ENCODE measurements at places on chromosomes 5 and 9.

GRCh38 chr5:122129306-122129705, at the start of gene ZNF474:
ZNF474 (plus strand) TSS chr5:122129546; CDS start chr5:122151991, 22,445 bp downstream.
- no peaks in the 10 kb centered on the region for H3K36me3 ChIP-seq
- peak; percentile 28 for DNase-seq

GRCh38 chr5:150389531-150390266, 23.0 kb downstream of the CD74 start:
- no peak overlapping the region for H3K27ac ChIP-seq
- no peak overlapping the region for H3K4me3 ChIP-seq
- H3K36me3 ChIP-seq, result peaks cover 99% of the 10 kb centered on the region
- no peaks in the 10 kb centered on the region for H3K27me3 ChIP-seq
- DNase-seq, result peak; percentile 50

DNA sequence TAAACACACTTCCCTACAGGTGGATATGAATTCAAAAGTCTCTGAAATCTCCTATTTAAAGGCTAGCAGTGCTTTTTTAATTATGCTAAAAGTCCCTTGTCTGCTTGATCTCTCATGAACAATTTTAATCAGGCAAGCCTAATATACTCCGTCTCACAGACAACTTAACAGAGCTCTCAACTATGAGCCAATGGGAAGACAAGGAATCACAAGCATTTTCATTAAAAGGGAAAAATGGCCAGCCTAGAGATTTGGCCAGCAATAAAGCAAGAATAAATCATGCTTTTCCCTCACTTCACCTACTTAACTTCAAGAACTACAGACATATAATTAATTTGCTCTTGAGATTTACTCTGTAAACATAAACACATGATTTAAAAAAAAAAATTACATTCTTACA, 78.0 kb downstream of the RFX3 start:
- no peak overlapping the region for H3K4me3 ChIP-seq
- H3K36me3 ChIP-seq, result no peaks in the 10 kb centered on the region
- H3K27ac ChIP-seq, result no peak overlapping the region
- no peaks in the 10 kb centered on the region for H3K4me1 ChIP-seq
- no peak for DNase-seq
- H3K27me3 ChIP-seq, result no peaks in the 10 kb centered on the region

DNA sequence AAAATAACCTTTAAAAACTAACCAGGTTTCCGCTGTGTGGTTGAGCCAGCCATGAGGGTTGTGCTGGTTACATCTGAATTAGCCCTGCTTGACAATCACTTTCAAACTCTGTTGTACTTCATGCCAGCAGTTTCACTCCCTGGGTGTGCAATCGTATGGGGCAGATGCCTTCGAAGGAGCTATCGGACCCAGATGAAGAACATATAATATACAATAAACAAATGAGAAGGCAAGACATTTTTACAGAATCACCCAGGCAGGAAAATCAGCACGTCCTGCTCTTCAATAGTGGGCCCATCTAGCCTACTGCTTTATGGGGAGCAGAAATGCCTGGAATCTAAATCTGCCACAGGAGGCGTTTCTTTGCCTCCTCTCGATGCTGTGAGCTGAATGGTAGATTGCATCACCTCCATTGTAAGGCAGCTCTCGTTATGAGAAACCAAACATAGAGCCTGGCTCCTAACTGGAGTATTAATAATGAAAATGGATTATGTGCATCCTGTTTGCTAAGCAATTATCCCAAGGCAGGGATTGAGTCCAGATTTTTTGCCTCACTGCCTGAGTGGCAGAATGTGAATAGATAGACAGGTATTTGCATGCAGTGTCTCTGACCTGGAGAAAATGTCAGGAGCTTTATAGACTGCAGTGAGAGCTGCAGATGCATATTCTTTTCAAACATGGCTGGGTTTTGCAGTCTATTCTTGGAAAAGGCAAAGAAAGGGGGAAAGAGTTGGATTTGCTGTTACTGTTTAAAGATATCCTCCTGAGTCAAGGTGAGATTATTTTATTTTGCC, 143.3 kb upstream of the SMARCA2 start:
- H3K4me3 ChIP-seq, result no peak overlapping the region
- no peaks in the 10 kb centered on the region for H3K36me3 ChIP-seq
- H3K27me3 ChIP-seq, result no peaks in the 10 kb centered on the region
- no peaks in the 10 kb centered on the region for H3K4me1 ChIP-seq
- no peak for DNase-seq
- no peak overlapping the region for H3K27ac ChIP-seq

- no peaks in the 10 kb centered on the region for H3K36me3 ChIP-seq
- DNase-seq, result peak; percentile 55
- peaks cover 41% of the 10 kb centered on the region for H3K4me1 ChIP-seq
- H3K27ac ChIP-seq, result peak overlapping the region; percentile 64
- no peaks in the 10 kb centered on the region for H3K27me3 ChIP-seq
Measured at GRCh38 chr5:10311595-10312425, 4.1 kb upstream of the CMBL start.

GRCh38 chr9:32161209-32161608, 223.2 kb upstream of the ACO1 start:
- H3K4me1 ChIP-seq, result no peaks in the 10 kb centered on the region
- H3K27me3 ChIP-seq, result no peaks in the 10 kb centered on the region
- H3K36me3 ChIP-seq, result no peaks in the 10 kb centered on the region
- DNase-seq, result no peak
- no peak overlapping the region for H3K4me3 ChIP-seq

GRCh38 chr5:140828362-140828737, 590 bp downstream of the PCDHA6 start:
- no peak overlapping the region for H3K4me3 ChIP-seq
- H3K27ac ChIP-seq, result no peak overlapping the region
- H3K4me1 ChIP-seq, result no peaks in the 10 kb centered on the region
- no peaks in the 10 kb centered on the region for H3K36me3 ChIP-seq
- H3K27me3 ChIP-seq, result no peaks in the 10 kb centered on the region
- DNase-seq, result no peak

- H3K4me1 ChIP-seq, result no peaks in the 10 kb centered on the region
- no peaks in the 10 kb centered on the region for H3K36me3 ChIP-seq
- H3K4me3 ChIP-seq, result no peak overlapping the region
Measured at GRCh38 chr9:20988671-20989315, 42.6 kb downstream of the HACD4 start.

- H3K4me1 ChIP-seq, result no peaks in the 10 kb centered on the region
- H3K27ac ChIP-seq, result no peak overlapping the region
- no peak overlapping the region for H3K4me3 ChIP-seq
Measured at GRCh38 chr9:4098031-4098430, 201.8 kb downstream of the GLIS3 start.

- H3K4me3 ChIP-seq, result no peak overlapping the region
- H3K27me3 ChIP-seq, result peaks cover 19% of the 10 kb centered on the region
- H3K4me1 ChIP-seq, result peaks cover 60% of the 10 kb centered on the region
- no peaks in the 10 kb centered on the region for H3K36me3 ChIP-seq
- no peak for DNase-seq
Measured at GRCh38 chr9:136321561-136321960, 5.8 kb upstream of the GPSM1 start.

DNA sequence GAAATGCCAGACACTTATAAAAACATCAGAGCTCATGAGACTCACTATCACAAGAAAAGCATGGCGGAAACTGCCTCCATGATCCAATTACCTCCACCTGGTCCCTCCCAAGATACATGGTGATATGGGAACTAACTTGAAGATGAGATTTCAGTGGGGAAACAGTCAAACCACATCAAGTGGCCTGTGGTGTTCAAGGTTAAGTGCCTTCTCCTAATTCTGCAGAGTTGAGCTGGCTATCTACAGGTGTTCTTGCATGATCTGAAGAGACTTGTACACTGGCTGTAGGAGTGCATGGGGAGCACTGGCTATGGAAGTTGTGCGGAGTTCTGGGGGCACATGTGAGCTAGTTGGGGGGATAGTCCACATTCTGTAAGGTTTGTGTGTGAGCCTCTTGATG, 34.0 kb upstream of the CKS2 start:
- H3K4me1 ChIP-seq, result peaks cover under 1% of the 10 kb centered on the region
- no peak for DNase-seq
- H3K4me3 ChIP-seq, result no peak overlapping the region
- no peaks in the 10 kb centered on the region for H3K27me3 ChIP-seq
- H3K27ac ChIP-seq, result no peak overlapping the region

- H3K27ac ChIP-seq, result no peak overlapping the region
- H3K27me3 ChIP-seq, result no peaks in the 10 kb centered on the region
- no peaks in the 10 kb centered on the region for H3K36me3 ChIP-seq
- H3K4me3 ChIP-seq, result peak overlapping the region; percentile 27
- no peaks in the 10 kb centered on the region for H3K4me1 ChIP-seq
Measured at GRCh38 chr9:12775679-12776512, 1.1 kb downstream of the LURAP1L start.

DNA sequence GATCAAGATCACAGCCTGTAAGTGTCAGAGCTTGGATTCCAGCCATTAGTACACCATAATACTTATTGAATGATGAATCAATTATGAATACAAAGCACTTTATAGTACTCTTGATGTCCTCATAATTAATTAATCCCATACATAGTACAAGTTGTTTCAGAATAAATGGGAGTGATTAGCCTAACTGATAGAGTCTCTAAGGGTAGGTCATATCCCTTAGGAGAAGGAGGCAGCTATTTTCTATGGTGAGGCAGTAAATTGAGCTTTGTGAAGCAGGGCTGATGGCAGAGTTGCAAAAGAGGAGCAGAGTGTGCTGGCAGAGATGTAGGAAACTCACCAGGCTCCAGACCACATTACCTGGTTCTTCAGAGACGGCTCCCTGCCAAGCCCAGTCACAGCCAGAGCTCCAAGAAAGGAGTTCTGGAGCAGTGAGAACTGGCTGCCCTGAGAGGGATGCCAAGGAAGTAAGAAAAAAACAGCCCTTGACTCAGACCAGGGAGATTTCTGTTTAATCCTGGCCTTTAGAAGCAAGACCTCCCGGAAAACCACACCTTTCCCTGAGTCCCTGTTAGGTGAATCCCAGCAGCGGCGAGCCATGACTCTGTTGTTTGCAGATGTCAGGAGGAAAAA, 112.9 kb downstream of the SH3TC2 start:
- DNase-seq, result no peak
- no peaks in the 10 kb centered on the region for H3K4me1 ChIP-seq
- no peaks in the 10 kb centered on the region for H3K36me3 ChIP-seq
- H3K27ac ChIP-seq, result no peak overlapping the region

GRCh38 chr9:93119953-93120845, 13.9 kb downstream of the NINJ1 start:
- peak overlapping the region; percentile 63 for H3K27ac ChIP-seq
- H3K27me3 ChIP-seq, result no peaks in the 10 kb centered on the region
- H3K4me3 ChIP-seq, result no peak overlapping the region
- DNase-seq, result peak; percentile 80
- H3K4me1 ChIP-seq, result peaks cover 24% of the 10 kb centered on the region
- H3K36me3 ChIP-seq, result no peaks in the 10 kb centered on the region

- DNase-seq, result no peak
- H3K4me3 ChIP-seq, result no peak overlapping the region
- no peaks in the 10 kb centered on the region for H3K4me1 ChIP-seq
Measured at GRCh38 chr9:70880535-70880934, 240.9 kb downstream of the TRPM3 start.

GRCh38 chr5:106321242-106321641, 1349.5 kb downstream of the EFNA5 start:
- no peaks in the 10 kb centered on the region for H3K27me3 ChIP-seq
- H3K36me3 ChIP-seq, result no peaks in the 10 kb centered on the region
- H3K4me3 ChIP-seq, result no peak overlapping the region
- no peak for DNase-seq
- H3K4me1 ChIP-seq, result no peaks in the 10 kb centered on the region

- H3K4me3 ChIP-seq, result no peak overlapping the region
- H3K27me3 ChIP-seq, result no peaks in the 10 kb centered on the region
- no peaks in the 10 kb centered on the region for H3K4me1 ChIP-seq
- no peak overlapping the region for H3K27ac ChIP-seq
Measured at GRCh38 chr5:92328584-92329259, 945.6 kb upstream of the ARRDC3 start.

- no peak overlapping the region for H3K27ac ChIP-seq
- H3K36me3 ChIP-seq, result no peaks in the 10 kb centered on the region
- no peak for DNase-seq
Measured at GRCh38 chr9:91150998-91151717, 210.6 kb downstream of the AUH start.

GRCh38 chr5:168282120-168282519, 9.3 kb upstream of the WWC1 start:
- H3K4me3 ChIP-seq, result no peak overlapping the region
- H3K36me3 ChIP-seq, result no peaks in the 10 kb centered on the region
- DNase-seq, result no peak
- peaks cover 7% of the 10 kb centered on the region for H3K27me3 ChIP-seq
- no peaks in the 10 kb centered on the region for H3K4me1 ChIP-seq
- no peak overlapping the region for H3K27ac ChIP-seq

GRCh38 chr5:2909035-2909434, 157.6 kb upstream of the IRX2 start:
- no peak overlapping the region for H3K4me3 ChIP-seq
- H3K27me3 ChIP-seq, result peaks cover 25% of the 10 kb centered on the region
- no peaks in the 10 kb centered on the region for H3K4me1 ChIP-seq
- H3K27ac ChIP-seq, result no peak overlapping the region

DNA sequence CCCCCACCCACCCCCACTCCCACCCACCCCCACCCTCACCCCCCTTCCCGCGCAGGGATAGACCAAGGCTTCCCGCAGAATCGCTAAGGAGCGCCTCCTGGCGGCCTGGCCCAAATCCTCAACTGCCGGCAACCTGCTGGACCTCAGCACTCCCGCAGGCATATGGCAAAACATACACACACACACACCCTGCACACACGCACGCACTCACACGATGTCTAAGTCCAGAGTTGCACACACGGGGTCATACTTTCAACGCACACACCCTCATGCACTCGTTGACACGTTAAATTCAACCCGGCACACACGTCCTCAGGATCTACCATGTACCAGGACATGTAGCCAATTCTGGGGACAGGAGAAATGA, 1.7 kb downstream of the CPLX2 start:
- no peaks in the 10 kb centered on the region for H3K36me3 ChIP-seq
- peak; percentile 30 for DNase-seq
- H3K27me3 ChIP-seq, result peaks cover 2% of the 10 kb centered on the region
- no peak overlapping the region for H3K4me3 ChIP-seq
- H3K4me1 ChIP-seq, result no peaks in the 10 kb centered on the region

DNA sequence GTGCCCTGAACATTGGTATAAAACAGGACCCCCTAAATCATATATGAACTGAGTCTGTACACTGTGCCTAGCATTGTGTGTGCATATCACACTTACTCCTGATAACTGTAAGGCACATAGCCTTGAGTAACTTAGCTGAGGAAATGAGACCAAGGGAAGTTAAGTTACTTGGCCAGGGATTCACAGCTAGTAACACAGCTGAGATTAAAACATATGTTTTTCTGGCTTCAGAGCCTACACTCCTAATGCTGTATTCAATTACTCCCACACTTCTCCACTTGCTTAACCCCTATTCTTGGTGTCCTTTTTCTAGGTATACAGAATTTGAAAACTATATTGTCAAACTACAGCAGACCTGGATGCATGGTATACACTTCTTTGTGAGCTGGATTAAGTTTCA, 12.8 kb downstream of the GHR start:
- H3K4me1 ChIP-seq, result no peaks in the 10 kb centered on the region
- H3K27ac ChIP-seq, result no peak overlapping the region
- no peak for DNase-seq
- H3K36me3 ChIP-seq, result no peaks in the 10 kb centered on the region
- H3K4me3 ChIP-seq, result no peak overlapping the region

- no peaks in the 10 kb centered on the region for H3K4me1 ChIP-seq
- H3K27me3 ChIP-seq, result no peaks in the 10 kb centered on the region
- H3K36me3 ChIP-seq, result no peaks in the 10 kb centered on the region
Measured at GRCh38 chr9:120616966-120617935, 37.3 kb upstream of the CDK5RAP2 start.

- peak; percentile 5 for DNase-seq
- H3K36me3 ChIP-seq, result no peaks in the 10 kb centered on the region
- no peak overlapping the region for H3K4me3 ChIP-seq
Measured at GRCh38 chr9:2228132-2228531, 213.0 kb downstream of the SMARCA2 start.
